ENCODE measurements at places on chromosomes 11 and 22.
A peak's percentile ranks its signal among the peaks of the same experiment; 100 is the strongest.

GRCh38 chr11:61968758-61969390, 1.4 kb upstream of the FTH1 start:
- no peak for DNase-seq

- DNase-seq: no peak
Measured at GRCh38 chr11:75239531-75240290, 863 bp upstream of the TPBGL start.

GRCh38 chr11:73270855-73271477, 1.2 kb upstream of the P2RY6 start:
- no peak for DNase-seq

DNA sequence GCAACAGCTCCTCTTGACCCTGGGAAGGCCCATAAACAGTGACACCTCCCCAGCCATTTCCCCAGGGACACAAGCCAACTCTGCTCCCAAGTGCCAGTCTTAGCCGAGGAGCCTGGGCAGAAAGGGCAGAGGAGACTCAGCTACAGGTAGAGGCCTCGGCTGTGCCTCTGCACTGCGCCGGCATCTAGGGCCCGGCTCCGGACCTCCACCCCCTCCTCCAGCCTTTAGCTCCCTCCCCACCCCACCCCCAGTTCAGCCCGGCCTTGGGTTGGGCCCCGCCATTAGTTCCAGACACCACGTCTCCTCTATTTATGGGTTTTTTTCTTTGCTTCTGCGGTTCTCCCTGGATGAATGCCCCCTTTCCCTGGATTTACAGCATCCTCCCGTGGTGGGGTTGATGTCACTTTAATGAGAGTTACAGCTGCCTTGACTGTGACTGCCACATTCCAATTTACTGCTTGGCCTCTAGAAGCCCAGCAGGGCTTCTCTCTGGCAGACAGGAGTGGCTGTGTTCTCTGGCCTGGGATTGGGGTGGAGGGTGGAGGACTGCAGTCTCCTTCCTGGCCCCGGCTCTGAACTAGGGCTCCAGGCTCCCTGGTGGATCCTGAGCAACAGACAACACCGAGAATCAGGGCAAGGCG, 13.5 kb upstream of the OAF start:
- peak; percentile 90 for DNase-seq

GRCh38 chr11:83092488-83093384, 21.0 kb upstream of the RAB30 start:
- DNase-seq: no peak

- no peak for DNase-seq
Measured at GRCh38 chr11:33877038-33877437, 14.8 kb downstream of the LMO2 start.

GRCh38 chr11:87942786-87943185, 232.5 kb downstream of the RAB38 start:
- no peak for DNase-seq

DNA sequence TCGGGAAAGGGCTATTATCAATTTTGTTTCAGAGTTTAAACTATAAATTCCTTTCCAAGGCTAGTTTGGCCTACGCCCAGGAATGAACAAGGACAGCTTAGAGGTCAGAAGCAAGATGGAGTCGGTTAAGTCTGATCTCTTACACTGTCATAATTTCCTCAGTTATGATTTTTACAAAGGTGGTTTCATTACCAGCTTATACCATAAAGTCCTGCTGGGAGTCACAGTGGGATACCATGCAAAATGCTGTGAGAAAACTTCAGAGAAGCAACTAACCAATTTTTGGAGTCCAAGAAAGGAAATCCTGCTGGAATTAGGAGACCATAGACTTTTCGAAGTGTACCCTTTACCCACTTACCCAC, 17.4 kb upstream of the ZC3H12C start:
- DNase-seq: no peak

DNA sequence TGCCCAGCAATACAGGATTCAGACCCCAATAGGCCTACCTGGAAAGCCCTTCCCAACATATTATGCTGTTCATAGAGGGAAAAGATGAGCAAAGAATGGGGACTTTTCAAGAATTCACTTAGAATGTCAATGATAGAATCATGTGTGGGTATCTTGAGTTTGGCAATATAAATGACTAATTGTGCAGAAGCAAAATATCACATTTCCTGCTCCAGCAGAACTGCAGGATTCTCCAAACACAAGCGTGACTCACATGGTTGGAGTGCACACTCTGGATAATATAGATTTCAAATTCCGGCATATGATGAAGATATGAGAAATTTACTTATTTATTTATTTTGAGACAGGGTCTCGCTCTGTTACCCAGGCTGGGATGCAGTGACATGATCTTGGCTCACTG, 12.5 kb upstream of the APOL5 start:
- peak; percentile 91 for DNase-seq

DNA sequence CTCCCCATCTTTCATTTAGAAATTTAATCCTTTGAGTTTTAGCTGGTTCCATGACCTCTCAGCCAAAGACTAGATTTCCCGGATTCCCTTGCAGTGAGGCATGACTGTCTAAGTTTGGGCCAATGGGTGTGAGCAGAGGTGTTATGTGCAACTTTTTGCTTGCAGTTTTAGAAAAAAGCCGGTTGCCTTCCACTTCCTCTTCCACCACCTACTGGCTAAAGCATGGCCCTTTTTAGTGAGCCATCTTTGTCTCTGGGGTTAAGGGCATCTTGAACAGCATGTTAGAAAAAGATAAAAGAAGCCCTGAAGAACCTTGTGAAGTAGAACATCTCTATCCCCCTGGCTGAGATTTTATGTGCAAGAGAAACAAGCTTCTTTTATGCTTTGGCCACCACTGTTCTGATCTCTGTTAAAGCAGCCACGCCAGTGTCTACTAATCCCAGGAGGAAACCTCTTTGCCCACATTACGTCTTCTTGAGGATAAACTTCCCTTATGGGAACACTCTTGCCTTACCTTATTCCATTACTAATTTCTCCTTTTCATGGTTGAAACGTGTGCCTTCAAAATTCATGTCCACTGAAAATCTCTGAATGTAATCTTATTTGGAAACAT, 279.9 kb downstream of the TENM4 start:
- DNase-seq: no peak

DNA sequence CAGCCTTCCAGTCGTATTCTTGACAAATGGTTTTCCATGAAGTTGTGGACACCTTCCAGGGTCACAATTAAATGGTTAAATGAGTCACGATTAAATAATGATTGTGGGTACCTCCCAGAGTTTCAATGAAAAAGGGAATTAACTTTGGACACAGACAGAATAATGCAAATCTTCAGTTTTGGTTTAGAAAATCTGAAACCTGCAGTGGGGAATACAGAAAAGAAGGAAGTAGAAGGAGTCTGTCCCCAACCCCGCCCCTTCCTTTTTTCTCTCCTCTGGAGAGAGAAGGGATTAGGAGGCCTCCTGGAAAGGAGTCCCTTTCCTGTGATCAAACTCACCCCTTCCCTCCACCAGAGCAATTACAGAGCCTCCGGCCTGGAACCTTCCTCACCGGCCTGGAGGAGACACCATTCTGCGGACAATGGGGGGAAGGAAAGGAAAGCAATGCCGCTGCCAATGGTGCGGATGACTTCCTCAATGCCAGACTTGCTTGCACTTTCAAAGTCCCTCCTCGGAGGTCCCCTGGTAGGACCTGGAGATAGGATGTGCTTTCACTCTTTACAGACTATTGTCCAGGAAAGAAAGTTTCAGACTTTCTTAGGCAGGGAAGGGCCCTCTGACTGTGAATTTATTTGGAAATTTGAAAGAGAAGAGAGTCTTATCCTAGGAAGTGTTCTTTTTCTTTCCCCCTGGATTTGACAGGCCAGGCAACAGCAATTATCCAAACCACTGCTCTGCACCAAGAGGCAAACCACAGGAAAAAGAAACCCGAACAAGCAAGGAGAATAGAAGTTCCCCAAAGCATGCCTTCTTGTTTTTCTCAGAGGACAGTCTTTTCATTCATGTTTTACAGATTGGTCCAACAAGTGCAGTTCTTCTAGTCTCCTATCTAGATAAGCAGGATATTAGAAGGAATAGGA, 86.8 kb downstream of the PTPRJ start:
- DNase-seq: peak; percentile 55

DNA sequence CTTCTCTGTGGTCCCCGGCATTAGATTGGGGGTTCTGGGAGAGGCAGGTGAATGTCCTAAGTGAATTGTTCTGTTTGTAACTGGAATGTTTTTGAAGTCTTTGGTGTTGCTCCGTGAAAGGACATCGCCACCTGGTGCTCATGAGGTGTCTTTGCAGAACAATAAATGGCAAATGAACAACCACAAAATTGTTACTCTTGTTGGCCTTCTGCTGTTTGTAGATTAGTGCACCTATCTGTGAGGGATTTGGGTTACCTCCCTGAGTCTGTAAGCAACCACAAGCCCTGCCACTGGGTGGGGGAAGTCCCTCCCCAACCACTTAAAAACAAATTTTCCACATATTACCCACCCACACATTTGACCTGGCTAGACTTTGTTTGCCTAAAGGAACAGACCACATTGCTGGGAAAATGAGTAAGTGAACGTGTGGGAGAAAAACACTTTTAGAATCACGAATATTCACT, 4.7 kb downstream of the MPEG1 start:
- DNase-seq: peak; percentile 50

- DNase-seq: no peak
Measured at GRCh38 chr11:9285850-9286587, 20.9 kb upstream of the DENND5A start.

DNA sequence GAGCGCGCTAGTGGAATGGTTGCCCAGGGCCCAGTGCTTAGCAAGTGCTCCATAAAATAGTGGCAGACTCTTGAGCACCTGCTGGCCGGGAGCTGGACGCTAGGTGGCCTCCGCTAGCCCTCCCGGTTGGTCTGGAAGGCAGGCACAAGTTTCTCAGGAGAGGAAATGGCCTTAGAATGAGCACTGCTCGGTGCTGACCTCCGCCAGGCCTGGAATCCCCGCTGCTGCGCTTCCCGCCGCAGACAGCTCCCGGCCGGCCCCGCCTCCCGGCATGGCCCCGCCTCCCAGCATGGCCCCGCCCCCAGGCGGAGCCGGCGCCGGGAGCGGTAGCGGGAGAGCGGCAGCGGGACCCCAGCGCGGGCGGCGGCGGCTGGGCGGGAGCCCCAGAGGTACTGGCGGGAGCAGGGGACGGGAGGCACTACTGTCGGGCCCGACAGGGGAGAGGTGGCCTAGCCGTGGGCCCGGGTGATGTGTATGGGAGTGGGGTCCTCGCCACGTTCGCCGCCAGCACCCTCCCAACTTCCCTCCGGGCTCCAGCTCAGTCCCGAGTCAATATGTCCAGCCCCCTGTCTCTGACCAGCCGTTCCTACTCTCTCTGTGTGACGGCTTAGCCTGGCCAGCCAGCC, at the start of gene SIPA1:
Gene SIPA1, plus strand, starts transcription at position 308 of the 626 bp plus-strand sequence. CDS start 2,821 bp downstream, outside the sequence.
- DNase-seq: peak; percentile 70

DNA sequence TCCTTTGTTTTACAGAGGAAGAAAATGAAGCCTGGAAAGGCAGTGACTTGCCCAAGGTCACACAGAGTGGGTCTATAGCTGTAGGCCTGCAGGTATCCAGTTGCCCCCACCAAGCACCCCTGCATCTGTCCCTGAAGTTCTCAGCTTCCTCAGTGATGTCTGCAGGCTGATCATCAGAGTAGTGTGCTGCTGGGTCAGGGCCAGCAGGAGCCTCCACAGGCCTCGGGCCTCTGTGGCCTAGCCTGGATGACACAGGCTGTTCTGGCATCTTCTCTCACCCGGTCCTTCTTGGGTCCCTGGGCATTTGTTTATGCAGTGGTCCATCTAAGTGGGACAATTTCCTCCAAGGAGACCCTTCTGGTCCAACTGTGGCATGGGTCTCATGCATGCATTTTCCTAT, 74.8 kb upstream of the E2F8 start:
- DNase-seq: no peak

GRCh38 chr11:44577231-44577830, 11.9 kb downstream of the CD82 start:
- no peak for DNase-seq

DNA sequence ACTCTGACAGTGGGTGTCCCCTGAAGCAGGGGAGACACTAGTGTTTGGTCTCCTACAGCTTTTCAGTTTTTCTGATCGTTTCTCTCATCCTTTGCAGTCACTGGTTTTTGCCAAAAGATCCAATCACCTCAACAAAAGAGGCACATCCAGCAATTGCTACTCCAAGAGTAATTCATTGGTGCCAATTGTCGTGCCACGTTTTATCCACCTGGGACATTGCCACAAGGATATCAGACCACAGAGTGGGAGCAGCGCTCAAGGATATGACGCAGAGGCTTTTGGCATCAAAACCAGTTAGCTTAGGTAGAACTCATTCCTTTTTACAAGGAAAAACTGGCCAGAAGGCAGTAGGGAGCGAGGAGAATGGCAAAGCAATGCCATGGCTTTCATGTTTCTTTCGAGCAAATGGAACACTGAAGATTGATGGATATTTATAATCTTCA, 40.9 kb upstream of the BLID start:
- DNase-seq: peak; percentile 47

- no peak for DNase-seq
Measured at GRCh38 chr11:73152086-73152853, 10.2 kb upstream of the FCHSD2 start.

DNA sequence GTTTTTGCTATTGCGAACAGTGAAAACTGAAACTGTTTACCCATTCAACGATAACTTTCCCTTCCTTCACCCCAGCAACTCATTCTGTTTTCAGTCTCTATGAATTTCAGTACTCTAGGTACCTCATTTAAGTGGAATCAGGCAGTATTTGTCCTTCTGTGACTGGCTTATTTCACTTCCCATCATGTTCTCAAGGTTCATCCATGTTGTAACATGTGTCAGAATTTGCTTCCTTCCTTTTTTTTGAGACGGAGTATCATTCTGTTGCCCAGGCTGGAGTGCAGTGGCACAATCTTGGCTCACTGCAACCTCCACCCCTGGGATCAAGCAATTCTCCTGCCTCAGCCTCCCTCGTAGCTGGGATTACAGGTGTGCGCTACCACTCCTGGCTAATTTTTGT, 23.7 kb downstream of the HTR3B start:
- no peak for DNase-seq

DNA sequence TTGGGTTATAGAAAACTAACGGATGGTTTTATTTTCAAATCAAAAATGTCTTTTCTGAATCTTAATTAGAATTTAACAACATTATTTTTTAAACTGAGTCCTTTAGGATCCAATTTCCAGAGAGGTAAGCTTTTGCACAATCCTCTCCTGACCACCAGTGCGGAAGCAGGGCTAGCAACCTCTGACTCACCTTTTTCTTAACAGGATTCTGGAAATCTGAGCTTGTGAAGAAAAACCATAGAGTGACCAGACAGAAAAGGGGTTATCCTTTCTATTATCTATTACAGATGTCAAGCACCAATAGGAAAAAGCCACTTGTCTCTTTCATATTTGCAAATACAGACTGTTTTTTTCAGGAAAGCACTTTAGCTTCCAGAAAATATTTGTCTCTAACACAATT, 25.3 kb downstream of the ALG9 start:
- peak; percentile 37 for DNase-seq

All from fibroblast of skin of right quadriceps (primary cell).